ENCODE measurements at places on chromosomes 4 and X. TPM values are rescaled to one million over a fixed set of nuclear protein-coding genes. Genes with fewer than 3 reads are reported as not detected.

- peak overlapping the region; percentile 11 for H3K27ac ChIP-seq
- no peak overlapping the region for H3K4me3 ChIP-seq
- no peak for DNase-seq
- no peaks in the 10 kb centered on the region for H3K27me3 ChIP-seq
- H3K36me3 ChIP-seq = no peaks in the 10 kb centered on the region
- peaks cover 14% of the 10 kb centered on the region for H3K4me1 ChIP-seq
These were observed 83.9 kb upstream of the ARHGAP24 start for GRCh38 chr4:85391071-85391470.

GRCh38 chrX:149949743-149950436 lies 11.6 kb upstream of the EOLA2 start:
- no peaks in the 10 kb centered on the region for H3K27me3 ChIP-seq
- H3K27ac ChIP-seq = no peak overlapping the region
- no peak for DNase-seq
- no peak overlapping the region for H3K4me3 ChIP-seq

DNA sequence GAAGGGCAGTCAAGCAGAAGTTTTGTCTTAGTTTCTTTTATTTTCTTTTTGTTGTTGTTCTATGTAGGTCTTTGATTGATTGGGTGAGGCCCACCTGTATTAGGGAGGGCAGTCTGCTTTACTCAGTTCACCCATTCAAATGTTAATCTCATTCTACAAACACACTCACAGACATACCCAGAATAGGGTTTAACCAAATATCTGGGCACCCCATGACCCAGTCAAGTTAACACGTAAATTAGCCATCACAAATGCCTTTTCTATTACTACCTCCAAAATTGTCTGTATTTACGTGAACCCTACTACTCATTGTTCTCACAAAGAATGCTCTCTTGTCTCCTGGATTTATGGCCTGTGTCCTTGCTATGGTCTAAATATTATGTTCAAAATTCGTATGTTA lies 339.7 kb downstream of the ANK2 start:
- peaks cover 17% of the 10 kb centered on the region for H3K4me1 ChIP-seq
- no peak for DNase-seq
- no peaks in the 10 kb centered on the region for H3K36me3 ChIP-seq
- no peak overlapping the region for H3K4me3 ChIP-seq

- H3K27me3 ChIP-seq = peaks cover 14% of the 10 kb centered on the region
- H3K27ac ChIP-seq = no peak overlapping the region
- H3K4me1 ChIP-seq = no peaks in the 10 kb centered on the region
- no peaks in the 10 kb centered on the region for H3K36me3 ChIP-seq
- no peak for DNase-seq
These were observed 190.6 kb upstream of the RBPJ start for GRCh38 chr4:26130173-26130572.

DNA sequence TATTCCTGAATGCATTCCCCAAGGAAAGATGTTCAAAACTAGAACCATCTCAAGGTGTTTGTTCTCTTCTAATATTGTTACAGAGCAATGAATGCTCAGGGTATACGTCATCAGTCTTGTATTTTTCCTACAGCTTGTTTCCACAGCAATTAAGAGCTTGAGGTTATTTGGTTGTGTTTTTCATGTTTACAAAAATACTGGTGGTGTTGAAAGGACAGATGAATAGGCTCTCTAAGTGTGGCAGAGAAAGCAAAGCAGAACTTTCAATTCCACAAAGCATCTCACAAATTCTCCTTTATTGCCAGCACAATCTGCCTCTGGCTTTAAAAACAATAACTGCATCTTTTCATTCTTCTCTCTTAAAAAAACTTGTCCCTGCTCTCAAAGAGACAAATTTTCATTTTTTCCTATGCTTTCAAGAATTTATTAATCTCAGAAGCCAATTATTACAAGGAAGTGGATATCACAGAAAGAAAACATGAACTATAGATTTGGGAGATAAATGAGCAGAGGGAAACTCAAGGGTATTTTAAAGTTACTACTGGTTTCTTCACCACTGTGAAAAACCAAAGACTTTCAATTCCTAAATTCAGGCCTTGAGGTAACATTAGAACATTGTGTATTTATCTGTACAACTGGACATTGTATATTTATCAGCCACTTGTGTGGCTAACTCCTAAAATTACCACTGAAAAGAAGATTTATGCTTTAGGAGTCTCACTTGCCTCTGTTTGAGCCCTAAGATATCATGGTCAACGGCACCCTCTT lies 49.2 kb downstream of the DDX53 start:
- no peaks in the 10 kb centered on the region for H3K27me3 ChIP-seq
- no peaks in the 10 kb centered on the region for H3K36me3 ChIP-seq
- H3K27ac ChIP-seq = no peak overlapping the region
- no peak for DNase-seq
- no peaks in the 10 kb centered on the region for H3K4me1 ChIP-seq
- no peak overlapping the region for H3K4me3 ChIP-seq

- no peak for DNase-seq
- no peaks in the 10 kb centered on the region for H3K36me3 ChIP-seq
- H3K27me3 ChIP-seq = peaks cover 14% of the 10 kb centered on the region
- no peaks in the 10 kb centered on the region for H3K4me1 ChIP-seq
- H3K27ac ChIP-seq = no peak overlapping the region
- H3K4me3 ChIP-seq = no peak overlapping the region
These were observed 4.0 kb downstream of the NUDT10 start for GRCh38 chrX:51336584-51336983.

DNA sequence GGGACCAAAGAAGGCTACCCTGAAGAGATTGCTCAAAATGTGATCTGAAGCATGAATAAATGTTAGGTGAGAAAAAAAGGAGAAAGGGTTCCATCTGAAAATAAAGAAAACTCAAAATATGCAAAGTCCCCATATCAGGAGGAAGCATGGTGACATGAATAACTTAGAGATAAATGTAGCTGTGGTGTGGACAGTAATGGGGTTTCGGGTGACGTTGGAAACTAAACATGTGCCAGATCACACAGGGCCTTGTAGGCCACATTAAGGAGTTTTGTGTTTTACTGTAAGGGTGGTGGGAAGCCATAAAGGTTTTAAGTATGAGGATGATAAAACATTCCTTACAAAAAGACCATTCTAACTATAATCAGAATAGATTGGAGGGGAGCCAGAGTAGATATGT lies 40.3 kb upstream of the ACSL4 start:
- no peak overlapping the region for H3K27ac ChIP-seq
- no peak overlapping the region for H3K4me3 ChIP-seq
- DNase-seq = no peak
- no peaks in the 10 kb centered on the region for H3K27me3 ChIP-seq
- no peaks in the 10 kb centered on the region for H3K4me1 ChIP-seq

DNA sequence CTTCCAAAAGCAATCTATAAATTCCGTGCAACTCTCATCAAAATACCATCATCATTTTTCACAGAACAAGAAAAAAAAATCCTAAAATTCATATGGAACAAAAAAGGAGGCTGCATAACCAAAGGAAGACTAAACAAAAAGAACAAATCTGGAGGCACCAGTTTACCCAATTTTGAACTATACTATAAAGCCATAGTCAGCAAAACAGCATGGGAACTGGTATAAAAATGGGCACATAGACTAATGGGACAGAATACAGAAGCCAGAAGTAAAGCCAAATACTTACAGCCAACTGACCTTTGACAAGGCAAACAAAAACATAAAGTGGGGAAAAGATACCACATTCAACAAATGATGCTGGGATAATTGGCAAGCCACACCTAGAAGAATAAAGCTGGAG lies 753.5 kb upstream of the PABPC4L start:
- no peaks in the 10 kb centered on the region for H3K27me3 ChIP-seq
- no peak overlapping the region for H3K4me3 ChIP-seq
- H3K36me3 ChIP-seq = no peaks in the 10 kb centered on the region
- no peaks in the 10 kb centered on the region for H3K4me1 ChIP-seq

DNA sequence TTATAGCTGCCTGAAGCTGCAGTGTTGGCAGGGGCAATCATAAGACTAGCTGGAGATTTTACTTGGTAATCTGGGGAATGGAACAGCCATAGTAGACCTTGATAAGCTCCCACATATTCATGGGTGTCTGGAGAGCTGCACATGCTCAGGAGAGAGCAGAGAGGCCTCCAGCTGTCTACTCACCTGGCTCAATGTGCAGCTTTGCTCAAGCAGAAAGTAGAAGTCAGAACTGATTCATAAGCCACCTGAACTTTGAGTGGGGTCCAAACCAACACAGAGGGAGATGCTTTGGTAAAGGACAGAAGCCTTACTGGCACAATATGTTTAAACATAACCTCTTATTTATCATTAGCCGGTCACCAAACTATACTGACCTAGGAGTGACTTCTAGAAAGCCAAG lies 54.4 kb downstream of the KDM6A start:
- no peaks in the 10 kb centered on the region for H3K27me3 ChIP-seq
- no peak for DNase-seq
- no peak overlapping the region for H3K4me3 ChIP-seq
- no peak overlapping the region for H3K27ac ChIP-seq
- H3K4me1 ChIP-seq = peaks cover 20% of the 10 kb centered on the region

DNA sequence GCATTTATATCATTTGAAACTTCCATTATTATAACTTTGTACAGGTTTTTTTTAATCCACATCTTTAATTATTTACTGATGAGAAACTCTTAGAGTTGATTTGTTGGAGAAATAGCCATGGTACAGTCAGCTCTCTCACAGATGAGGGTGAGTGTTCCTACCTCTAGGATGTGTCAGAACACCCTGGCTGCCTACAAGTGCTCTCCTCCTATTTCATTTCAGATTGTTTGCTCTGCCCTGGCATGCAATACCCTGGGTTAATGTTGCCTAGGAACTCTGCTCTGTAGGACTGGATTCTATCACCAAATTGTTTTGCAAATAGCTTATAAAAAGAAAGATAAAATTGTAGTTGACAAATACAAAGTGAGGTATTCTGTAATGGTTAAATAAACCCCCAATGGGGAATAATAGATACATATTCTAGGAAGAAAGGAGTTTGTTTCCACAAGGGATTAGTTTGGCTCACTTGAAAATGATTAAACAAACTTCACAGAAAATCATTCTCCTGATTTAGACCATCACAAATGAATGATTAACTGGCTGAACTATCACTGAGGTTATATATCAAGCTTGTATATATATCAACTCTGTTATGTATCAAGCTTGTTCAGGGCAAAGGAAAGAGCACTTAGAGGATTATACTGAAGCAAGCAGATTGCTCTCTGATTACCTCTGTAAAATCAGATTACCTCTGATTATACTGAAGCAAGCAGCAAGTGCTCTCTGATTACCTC lies 150.0 kb downstream of the PDE5A start:
- H3K36me3 ChIP-seq = peaks cover 42% of the 10 kb centered on the region
- H3K27me3 ChIP-seq = no peaks in the 10 kb centered on the region
- no peak overlapping the region for H3K4me3 ChIP-seq

GRCh38 chr4:158020176-158020575 lies 152.6 kb downstream of the GASK1B start:
- H3K27me3 ChIP-seq = no peaks in the 10 kb centered on the region
- H3K27ac ChIP-seq = peak overlapping the region; percentile 52
- peaks cover 35% of the 10 kb centered on the region for H3K4me1 ChIP-seq
- H3K4me3 ChIP-seq = no peak overlapping the region

- no peaks in the 10 kb centered on the region for H3K27me3 ChIP-seq
- no peaks in the 10 kb centered on the region for H3K36me3 ChIP-seq
- no peak overlapping the region for H3K27ac ChIP-seq
- DNase-seq = no peak
- no peaks in the 10 kb centered on the region for H3K4me1 ChIP-seq
These were observed 680.6 kb downstream of the TECRL start for GRCh38 chr4:63728480-63729177.

- H3K4me3 ChIP-seq = no peak overlapping the region
- no peaks in the 10 kb centered on the region for H3K36me3 ChIP-seq
- H3K27ac ChIP-seq = no peak overlapping the region
- no peaks in the 10 kb centered on the region for H3K4me1 ChIP-seq
- H3K27me3 ChIP-seq = no peaks in the 10 kb centered on the region
These were observed 396.0 kb downstream of the FAT4 start for GRCh38 chr4:125710766-125711165.

DNA sequence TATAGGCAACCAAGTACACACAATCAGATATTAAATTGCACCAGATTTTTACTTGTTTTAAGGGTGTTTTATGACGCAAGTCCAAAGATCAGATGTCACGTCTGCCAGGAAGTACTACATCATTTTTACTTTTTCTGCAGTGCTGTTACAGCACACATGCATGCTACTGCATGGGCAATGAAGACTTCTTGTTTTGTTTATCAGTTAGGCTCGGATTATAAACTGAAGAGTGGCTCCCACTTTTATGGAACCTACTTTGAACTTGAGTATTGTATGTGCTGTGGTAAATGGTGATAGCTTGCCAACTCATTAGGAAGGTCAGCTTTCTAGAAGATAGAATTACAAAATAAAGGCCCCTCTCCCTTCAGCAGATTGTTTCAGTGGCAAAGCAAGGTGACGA lies 131.6 kb downstream of the CEP135 start:
- no peaks in the 10 kb centered on the region for H3K27me3 ChIP-seq
- H3K36me3 ChIP-seq = no peaks in the 10 kb centered on the region
- no peak overlapping the region for H3K4me3 ChIP-seq
- no peak overlapping the region for H3K27ac ChIP-seq
- DNase-seq = no peak

- no peak for DNase-seq
- H3K36me3 ChIP-seq = no peaks in the 10 kb centered on the region
- no peaks in the 10 kb centered on the region for H3K27me3 ChIP-seq
These were observed 129.3 kb upstream of the FAM9B start for GRCh38 chrX:9163214-9163709.

DNA sequence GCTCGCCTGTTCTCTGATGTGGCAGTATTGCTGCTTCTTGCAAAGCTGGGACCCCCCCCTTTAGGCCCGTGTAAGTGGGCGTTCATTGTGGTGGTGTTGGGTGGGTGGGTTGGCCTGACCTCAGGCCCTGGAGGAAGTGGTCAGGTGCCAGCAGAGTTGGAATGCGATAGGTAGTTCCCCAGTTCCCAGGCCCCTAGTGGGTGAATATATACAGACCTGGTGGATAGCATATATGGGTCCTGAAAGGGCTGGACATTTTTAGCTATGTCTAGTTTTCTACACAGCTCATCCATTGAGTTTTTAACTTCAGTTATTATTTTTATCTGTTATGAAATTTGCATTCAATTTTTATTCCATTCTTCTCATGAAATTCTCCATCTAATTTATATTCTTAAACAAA lies 35.8 kb upstream of the UCP1 start:
- H3K4me3 ChIP-seq = no peak overlapping the region
- H3K27ac ChIP-seq = peak overlapping the region; percentile 76
- no peak for DNase-seq

GRCh38 chrX:120304256-120304655 lies 7.0 kb downstream of the TMEM255A start:
- H3K4me3 ChIP-seq = no peak overlapping the region
- DNase-seq = no peak
- H3K27ac ChIP-seq = no peak overlapping the region
- peaks cover 6% of the 10 kb centered on the region for H3K4me1 ChIP-seq
- H3K27me3 ChIP-seq = peaks cover 40% of the 10 kb centered on the region

Gene ARX
- total RNA-seq = not detected

Gene PYURF
- total RNA-seq = 56.1 TPM

Gene ANK2
- 267 TPM for total RNA-seq

Gene ARHGAP24
- total RNA-seq = 13.7 TPM

Gene CT45A3
- not detected for total RNA-seq

Gene KLHL4
- total RNA-seq = 0.74 TPM

Gene EPHA5
- not detected for total RNA-seq

Gene PF4V1
- not detected for total RNA-seq

Gene GLUD2
- total RNA-seq = 1.5 TPM

Gene IBSP
- total RNA-seq = not detected

Gene AVPR2
- 3.1 TPM for total RNA-seq
